ENCODE measurements at places on chromosomes 2 and 18.
A peak's percentile ranks its signal among the peaks of the same experiment; 100 is the strongest.

DNA sequence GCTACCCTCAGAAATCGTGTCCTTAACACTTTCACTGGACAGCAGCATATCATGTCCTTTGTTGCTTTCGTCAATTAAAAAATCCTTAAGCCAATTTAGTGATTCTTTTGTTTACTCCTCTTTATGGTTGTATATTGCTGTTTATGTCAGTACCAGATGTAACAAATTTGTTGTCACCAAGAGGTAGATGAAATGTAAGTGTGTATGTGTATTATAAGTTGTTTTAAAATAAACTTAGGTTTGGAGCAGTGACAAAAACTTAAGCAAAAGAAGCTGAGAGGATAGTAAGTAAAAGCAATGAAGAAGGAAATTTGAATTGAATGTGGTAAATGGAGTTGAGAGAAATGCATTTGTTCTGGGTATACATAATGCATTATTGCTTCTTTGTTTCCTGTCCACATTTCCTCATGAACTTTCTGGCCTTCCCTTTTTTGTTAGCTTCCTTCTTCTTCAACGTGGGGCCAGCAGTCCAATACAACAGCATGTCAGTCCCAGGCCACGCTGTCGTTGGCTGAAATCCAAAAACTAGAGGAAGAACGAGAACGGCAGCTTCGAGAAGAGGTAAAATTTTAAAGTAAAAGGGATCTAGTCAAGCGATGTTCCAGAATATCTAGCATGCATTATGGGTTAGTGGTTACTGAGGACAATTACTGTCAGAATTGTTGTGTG is 30.5 kb upstream of the SNORC start:
- no peak for DNase-seq

- DNase-seq = peak; percentile 94
These were observed 113.8 kb downstream of the SH3RF3 start for GRCh38 chr2:109242654-109243331.

GRCh38 chr18:59706499-59706898 is 9.3 kb upstream of the CCBE1 start:
- no peak for DNase-seq

GRCh38 chr2:239399921-239400595 is 762 bp downstream of the HDAC4 start:
- DNase-seq = peak; percentile 25

- DNase-seq = peak; percentile 64
These were observed 262.1 kb downstream of the LPIN1 start for GRCh38 chr2:12008425-12009061.

- DNase-seq = no peak
These were observed 56.0 kb upstream of the NFU1 start for GRCh38 chr2:69493268-69493667.

GRCh38 chr2:873027-873426 is 77.6 kb upstream of the SNTG2 start:
- no peak for DNase-seq

GRCh38 chr2:193584522-193584938 is 1389.8 kb upstream of the TMEFF2 start:
- DNase-seq = no peak

- no peak for DNase-seq
These were observed 28.7 kb upstream of the COL5A2 start for GRCh38 chr2:189208254-189208653.

DNA sequence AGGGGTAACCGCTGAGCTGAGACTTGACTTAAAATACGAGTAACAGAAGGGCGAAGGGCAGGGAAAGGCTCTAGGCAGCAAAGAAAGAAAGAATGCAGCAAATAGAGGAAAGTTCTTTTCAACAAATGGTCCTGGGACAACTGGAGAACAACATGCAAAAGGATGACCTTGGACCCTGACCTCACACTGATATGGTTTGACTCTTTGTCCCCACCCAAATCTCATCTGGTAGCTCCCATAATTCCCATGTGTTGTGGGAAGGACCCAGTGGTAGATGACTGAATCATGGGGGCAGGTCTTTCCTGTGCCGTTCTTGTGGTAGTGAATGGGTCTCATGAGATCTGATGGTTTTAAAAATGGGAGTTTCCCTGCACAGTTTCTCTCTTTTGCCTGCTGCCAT is 33.9 kb downstream of the ST3GAL5 start:
- DNase-seq = no peak

GRCh38 chr2:210839450-210839849 is 283.1 kb downstream of the CPS1 start:
- DNase-seq = no peak

GRCh38 chr2:601806-602455 is 75.3 kb downstream of the TMEM18 start:
- DNase-seq = no peak

- DNase-seq = no peak
These were observed 42.3 kb downstream of the R3HDM1 start for GRCh38 chr2:135573620-135574019.

DNA sequence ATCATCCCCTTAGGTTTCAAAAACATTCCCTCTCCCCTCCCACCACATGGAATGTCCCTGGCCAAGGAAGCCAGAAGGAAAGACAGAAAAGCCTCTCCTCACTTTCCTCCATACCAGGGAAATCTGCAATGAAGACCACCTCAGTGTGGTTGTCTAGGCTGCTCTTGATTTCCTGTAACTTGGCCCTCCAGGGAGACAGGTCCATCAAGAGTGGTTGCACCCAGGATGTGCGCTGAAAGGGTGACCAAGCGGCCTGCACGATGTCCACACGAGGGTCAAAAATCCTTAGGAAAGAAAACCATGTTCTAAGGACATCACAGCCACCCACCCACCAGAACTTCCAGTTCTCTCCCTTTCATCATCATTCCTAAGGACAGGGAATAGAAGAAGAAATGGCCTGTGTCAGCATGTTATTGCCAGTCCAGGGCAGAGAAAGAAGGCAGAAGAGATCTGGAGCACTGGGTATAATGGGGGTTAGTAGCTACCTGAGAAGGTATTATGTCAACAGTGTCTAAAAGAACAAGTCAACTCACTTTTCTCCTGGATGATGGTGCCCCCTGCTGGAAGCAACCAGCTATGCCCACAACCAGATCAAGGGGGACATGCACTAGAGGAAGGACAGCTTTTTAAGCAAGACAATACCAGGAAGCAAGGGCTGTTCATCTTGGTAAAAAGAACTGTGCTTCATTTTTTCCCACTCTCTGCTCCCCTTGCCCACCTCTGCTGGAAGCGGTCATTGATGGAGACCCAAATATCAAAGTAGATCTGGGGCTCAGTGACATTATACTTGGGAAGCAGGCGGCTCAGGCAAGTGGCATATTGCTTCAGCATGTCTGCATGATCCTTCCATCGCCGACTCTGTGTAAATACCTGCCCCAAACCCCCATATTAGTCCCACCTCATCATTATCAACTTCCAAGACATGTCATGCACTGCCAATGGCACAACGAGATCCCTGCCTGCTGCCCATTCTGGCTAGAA is 9.3 kb downstream of the GGCX start:
- DNase-seq = peak; percentile 73

- DNase-seq = no peak
These were observed 174.8 kb upstream of the ARL4C start for GRCh38 chr2:234671716-234672115.

DNA sequence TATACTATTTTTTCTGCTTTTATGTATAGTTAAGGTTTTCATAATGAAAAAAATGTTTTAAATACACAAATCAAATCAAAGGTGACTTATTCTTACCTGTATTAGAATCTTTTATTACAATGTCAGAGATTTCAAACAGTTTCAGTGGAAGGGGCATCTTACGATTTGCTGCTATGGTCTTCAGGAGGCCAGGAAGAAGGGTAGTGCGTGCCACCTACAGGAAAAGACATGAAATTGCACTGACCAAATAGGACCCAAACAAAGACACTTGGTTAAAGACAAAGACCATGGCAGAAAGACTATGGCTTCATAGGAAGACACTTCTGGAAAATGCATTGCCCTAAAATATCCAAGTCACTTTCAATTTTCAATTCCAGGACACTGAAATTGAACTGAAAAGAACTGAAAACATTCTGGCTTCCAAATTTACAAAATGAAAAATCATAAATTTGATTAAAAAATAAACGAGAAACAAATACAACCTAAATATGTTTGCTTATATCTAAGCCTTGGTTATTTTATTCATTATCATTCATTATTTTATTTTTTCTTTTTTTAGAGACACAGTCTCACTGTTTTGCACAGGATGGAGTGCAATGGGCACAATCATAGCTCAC is 42.1 kb downstream of the FARSB start:
- peak; percentile 62 for DNase-seq

- no peak for DNase-seq
These were observed 86.8 kb upstream of the CBLN2 start for GRCh38 chr18:72630991-72631390.

- DNase-seq = peak; percentile 49
These were observed 954 bp downstream of the CCNT2 start for GRCh38 chr2:134919341-134920210.

DNA sequence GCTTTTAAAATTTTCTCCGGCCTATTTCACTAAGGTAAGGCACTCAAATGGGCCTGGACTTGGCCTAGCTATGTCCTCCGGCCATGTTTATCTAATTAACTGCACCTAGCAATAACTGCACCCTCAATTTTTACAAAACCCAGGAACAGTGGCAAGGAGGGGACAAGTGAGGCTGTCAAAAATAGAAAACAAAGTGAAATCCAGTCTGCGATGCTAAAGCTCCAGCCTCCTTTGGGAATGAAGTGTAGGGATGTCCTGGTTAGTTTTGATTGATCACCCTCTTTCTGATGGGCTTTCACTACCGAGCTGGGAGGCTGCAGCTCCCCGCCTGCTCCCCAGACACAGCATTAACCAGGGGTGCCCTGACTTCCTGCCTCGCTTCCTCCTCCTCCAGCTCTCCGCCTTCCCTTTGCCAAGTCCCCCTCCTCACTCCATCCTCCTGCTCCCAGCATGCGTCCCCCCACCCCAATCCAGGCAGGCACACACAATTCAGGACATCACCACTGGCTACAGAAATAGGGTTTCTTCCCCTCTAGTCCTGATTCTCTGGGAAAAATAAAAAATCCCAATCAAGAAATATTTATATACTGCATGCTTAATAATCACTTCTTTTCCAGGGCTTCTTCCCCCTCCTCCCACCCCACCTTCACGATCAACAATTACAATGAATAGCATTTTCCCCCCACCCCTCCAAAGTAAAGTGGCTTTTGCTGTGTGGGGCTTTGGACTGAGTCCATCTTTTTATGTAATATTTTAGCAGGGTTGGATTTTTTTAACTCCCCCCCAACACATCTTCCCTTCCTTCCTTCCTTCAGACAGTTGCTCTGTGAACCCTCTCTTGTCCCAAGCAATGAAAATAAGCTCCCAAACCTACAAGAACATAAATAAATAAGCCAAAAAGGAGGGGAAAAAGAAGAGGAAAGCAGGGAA is 3.3 kb upstream of the POU3F3 start:
- DNase-seq = no peak

DNA sequence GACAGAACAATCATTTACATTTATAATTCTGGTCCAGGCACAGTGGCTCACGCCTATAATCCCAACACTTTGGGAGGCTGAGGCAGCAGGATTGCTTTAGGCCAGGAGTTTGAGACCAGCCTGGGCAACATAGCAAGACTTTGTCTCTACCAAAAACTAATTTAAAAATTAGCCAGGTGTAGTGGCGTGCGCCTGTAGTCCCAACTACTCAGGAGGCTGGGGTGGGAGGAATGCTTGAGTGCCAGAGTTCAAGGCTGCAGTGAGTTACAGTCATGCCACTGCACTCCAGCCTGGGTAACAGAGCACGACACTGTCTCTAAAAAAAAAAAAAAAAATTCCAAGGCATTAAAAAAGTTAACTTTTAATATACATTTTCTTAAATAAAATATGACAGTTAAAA is 88.1 kb downstream of the PLEKHM3 start:
- no peak for DNase-seq

DNA sequence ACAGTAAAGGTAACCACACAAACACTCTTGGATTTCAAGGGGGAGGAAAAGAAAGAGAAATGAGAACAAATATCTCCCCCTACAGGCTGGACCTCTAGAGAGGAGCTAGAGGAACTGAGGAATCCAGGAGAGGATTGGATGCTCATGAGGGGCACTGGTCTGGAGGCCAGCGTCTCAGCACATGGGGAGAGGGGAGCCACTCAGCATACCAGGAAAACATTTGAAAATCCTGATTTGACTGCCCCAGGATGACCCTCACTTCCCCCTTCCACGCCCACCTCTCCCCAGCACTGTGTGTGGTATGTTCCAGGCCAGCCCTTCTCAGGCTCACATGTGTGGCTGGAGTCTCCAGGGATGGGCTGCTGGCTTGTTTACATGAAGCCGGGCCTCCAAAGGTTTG is 396.8 kb upstream of the ID2 start:
- peak; percentile 23 for DNase-seq

GRCh38 chr2:197498937-197499593 is 575 bp downstream of the HSPD1 start:
- DNase-seq = peak; percentile 64

DNA sequence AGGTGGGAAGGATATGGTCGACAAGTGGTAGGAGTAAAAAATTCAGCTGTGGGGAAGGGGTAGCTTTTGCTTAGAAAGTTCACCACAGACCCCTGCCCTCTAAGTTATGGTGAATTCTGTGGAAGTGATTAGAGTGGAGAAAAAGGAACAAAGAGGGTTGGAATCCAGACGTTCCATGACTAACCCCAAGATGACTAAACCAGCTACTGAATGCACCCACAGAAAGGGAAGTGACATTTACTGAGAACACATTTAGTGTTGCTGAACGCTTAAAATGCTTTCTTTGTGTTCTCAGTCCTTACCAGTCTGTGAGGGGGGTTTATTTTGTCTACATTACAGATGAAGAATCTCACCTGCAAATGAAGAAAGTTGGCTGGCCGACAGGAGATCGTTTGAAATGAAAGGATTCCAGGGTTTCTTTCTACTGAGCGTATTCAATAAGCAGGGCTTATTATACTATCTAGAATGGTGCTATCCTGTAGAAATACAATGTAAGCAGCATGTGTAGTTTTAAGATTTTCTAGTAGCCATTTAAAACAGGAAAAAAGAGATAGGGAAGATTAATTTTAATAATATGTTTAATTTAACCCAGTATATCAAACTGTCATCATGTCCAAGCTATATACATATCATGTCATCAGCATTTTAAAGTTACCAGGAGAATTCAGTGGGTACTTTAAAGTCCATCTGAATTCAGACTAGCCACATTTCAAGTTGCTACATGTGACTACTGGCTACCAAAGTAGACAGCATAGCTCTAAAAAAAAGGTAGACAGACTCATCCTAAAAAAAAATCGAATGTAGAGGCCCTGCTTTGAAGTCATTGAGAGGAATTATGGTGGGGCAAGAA is 60.1 kb downstream of the LIMS1 start:
- peak; percentile 94 for DNase-seq

GRCh38 chr2:27245626-27246025 is 17.2 kb downstream of the SLC30A3 start:
- DNase-seq = no peak

DNA sequence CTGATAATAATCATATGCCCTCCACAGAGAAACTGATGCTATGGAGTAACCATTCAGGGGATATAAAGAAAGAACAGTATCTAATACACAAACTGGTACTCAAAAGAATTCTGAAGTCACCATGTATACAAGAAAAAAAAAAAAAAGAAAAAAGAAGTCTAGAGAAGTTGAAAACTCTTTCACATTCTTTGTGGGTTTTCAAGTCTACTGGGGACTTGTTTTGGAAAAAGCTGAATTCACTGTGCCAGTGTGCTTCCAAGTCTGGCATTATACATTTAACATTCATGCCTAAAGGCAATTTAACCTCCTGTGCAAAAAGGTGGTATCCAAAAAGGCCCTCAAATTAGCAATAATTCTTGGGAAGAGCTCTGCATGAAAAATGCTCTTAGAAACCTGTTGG is 94.8 kb upstream of the ITGB6 start:
- peak; percentile 37 for DNase-seq

Measured in EH (cell line).